ENCODE measurements at places on chromosomes 3 and 15. TPM values are rescaled to one million over a fixed set of nuclear protein-coding genes. Genes with fewer than 3 reads are reported as not detected.

The SECISBP2L gene
- total RNA-seq: 7.5 TPM

The RBPMS2 gene
- total RNA-seq: 8.3 TPM

The SMAD6 gene
- total RNA-seq: 25.5 TPM

The FOXB1 gene
- not detected for total RNA-seq

The ESYT3 gene
- 0.37 TPM for total RNA-seq

The AMIGO3 gene
- 0.58 TPM for total RNA-seq

The SHC4 gene
- total RNA-seq: 0.92 TPM

The SPTBN5 gene
- 0.17 TPM for total RNA-seq

The PARP15 gene
- total RNA-seq: not detected

The P2RY14 gene
- not detected for total RNA-seq

The GHSR gene
- total RNA-seq: not detected

The MAP3K13 gene
- total RNA-seq: 11.7 TPM

The VIPR1 gene
- total RNA-seq: 2.0 TPM

The IL5RA gene
- not detected for total RNA-seq

The ZBBX gene
- not detected for total RNA-seq

The TMEM212 gene
- not detected for total RNA-seq

The CNTN6 gene
- total RNA-seq: not detected

The SERPINI2 gene
- total RNA-seq: not detected

The TAGLN3 gene
- total RNA-seq: 0.05 TPM

The LRRC49 gene
- total RNA-seq: 5.7 TPM

The CFAP20DC gene
- total RNA-seq: 1.9 TPM

The ZMYND10 gene
- total RNA-seq: 0.94 TPM

The THPO gene
- total RNA-seq: 0.16 TPM

The OSBPL10 gene
- total RNA-seq: 23.3 TPM

The UCN2 gene
- 5.9 TPM for total RNA-seq

The ZSCAN2 gene
- 14.1 TPM for total RNA-seq

The OR5H15 gene
- total RNA-seq: not detected

The GOLGA6D gene
- total RNA-seq: not detected

The DAZL gene
- total RNA-seq: not detected

The KLHL40 gene
- not detected for total RNA-seq

The HTR3E gene
- not detected for total RNA-seq

The GOLGA8Q gene
- 0.11 TPM for total RNA-seq
